ENCODE measurements at places on chromosomes 3 and 15.
A peak's percentile ranks its signal among the peaks of the same experiment; 100 is the strongest.

GRCh38 chr3:106438887-106439286, 570.1 kb upstream of the CBLB start:
- no peak for DNase-seq

DNA sequence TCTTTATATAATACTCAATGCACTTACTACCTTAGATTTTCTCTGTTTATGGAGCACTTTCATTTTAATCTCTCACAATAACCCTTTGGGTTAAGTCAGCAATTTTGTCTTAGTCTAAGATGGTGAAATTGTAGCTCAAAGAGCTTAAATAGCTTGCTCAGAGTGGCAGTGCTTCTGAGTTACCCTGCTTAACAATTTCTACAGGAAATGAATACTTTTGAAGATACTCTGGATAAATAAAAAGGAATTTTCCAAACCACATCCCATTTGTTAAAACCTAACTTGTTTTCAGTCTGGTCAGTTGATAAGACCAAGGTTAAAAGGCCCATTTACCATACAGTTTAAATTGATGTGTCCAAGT, 37.2 kb downstream of the HMG20A start:
- no peak for DNase-seq

DNA sequence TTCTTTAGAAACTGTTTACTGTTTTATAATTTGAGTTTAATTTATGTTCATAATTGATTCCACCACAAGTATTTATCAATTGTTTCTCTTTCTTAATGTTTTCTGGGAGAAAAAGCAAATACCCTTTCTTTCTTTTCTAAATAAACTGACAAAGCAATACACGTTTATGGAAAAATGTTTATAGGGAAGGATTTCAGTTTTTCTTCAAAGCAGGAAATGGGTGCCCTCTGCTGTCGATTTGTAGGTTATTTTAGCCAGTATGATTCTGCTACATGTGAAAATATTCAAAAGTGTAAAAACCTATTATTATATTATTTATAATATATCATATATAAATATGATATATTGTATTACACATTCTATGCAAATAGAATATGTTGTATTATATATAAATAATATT, 921.0 kb upstream of the ROBO1 start:
- DNase-seq: peak; percentile 3

DNA sequence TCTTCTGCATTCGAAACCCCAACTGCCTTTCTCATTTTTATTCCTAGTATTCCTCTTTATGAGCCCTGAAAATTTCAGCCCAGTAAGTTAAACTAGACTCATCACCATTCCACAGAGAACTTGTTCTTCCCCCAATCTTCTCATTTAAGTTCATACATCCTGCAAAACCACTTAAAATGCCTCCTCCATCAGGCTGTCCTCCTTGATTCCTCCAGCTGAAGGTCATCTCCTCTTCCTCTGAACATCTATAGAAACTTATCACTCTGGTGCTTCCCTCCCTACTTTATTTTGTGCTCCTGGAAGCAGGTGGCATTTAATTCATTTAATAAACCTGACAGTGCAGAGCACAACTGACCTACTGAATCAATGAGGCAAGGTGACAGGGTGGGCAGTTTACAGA, 38.3 kb downstream of the VGLL4 start:
- DNase-seq: no peak

DNA sequence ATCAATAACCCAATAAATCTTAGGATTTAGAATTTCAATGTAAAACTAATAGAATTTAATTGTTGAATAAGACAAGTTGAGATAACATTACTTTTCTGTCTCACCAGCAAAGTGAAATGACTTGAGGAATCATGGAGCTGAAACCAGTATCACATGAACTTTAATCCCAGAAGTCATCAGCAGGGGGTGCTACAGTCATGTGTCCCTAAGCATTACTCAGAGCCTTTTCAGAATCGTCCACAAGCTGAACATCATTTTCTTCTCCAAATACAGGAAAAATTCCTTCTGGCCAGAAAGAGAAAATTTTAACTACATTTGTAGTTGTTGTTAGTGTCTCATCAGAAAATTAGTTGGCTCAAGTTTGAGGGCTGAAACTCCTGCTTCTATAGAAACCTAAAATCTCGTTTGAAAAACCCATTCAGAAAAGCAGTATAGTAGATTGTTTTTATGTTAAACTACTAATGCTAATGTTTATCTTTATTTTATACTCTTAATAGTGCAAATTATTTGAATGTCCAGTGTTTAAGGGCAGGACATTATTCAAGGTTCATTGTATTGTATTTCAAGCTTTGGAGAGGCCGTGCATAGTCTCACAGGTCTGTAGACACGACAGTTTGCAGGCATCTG, 384.1 kb downstream of the PLOD2 start:
- DNase-seq: peak; percentile 12

- no peak for DNase-seq
Measured at GRCh38 chr3:41700155-41700554, 261.7 kb downstream of the ULK4 start.

DNA sequence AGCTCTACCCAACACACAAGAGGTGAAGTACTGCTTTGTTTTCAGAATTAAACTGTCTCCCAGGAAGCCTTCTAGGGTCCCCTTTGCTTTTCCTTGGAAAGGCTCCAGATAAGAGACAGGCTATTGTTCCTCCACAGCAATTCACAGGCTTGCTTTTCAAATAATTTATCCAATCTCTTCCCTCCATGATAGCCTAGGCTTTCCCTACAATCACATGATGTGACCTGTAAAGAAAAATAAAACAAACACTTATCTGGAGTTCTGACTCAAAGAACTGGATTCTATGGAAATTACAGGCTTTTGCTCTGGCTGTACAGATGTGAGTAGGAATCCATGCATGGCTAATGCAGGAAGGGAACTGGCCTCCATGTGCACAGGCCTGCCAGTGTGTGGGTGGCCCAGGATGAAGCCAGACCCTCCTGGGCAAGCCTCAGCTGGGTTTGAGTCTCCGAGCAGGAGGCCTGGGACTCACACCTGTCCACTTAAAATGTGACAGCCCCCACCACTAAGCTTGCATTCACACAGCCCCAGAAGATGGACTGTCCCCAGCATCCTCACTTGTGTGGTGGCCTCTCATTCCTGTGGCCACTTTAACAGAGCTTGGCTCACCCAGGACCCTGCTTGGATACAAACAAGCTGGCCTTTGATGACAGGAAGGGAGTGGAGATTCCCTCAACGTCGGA, 75.8 kb upstream of the LEKR1 start:
- DNase-seq: no peak

GRCh38 chr3:44678480-44679116, 30.1 kb downstream of the ZNF35 start:
- no peak for DNase-seq

DNA sequence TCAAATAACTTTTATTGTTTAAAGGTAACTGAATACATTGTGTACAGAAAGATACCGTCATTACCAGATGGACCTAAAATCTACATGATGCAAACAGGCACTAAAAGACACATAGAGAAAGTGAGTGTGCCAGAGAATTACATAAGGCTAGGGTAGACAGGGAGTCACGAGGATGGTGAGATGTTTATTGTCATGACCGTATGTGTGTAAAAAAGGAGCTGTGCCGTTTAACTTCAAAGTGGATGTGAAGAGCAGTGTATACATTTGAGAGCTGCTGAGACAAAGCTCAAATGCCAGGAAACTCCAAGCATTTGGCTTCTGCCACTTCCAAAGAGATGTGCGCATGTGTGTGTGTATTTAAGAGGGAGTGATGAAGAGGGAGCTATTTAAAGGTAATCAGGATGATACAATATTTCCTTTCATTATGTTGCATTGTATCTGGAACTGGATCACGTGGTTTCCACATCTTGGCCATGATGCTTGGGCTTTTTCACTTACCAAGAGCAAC, 51.4 kb upstream of the IGF1R start:
- DNase-seq: no peak

- no peak for DNase-seq
Measured at GRCh38 chr15:55859681-55860080, 116.7 kb upstream of the PRTG start.

GRCh38 chr15:49712162-49712561, 91.3 kb downstream of the DTWD1 start:
- no peak for DNase-seq

- DNase-seq: no peak
Measured at GRCh38 chr15:98935736-98936135, 71.9 kb downstream of the PGPEP1L start.

- DNase-seq: no peak
Measured at GRCh38 chr3:133512416-133513089, 60.9 kb upstream of the CDV3 start.

GRCh38 chr3:66066963-66067617, 28.4 kb upstream of the MAGI1 start:
- DNase-seq: no peak

DNA sequence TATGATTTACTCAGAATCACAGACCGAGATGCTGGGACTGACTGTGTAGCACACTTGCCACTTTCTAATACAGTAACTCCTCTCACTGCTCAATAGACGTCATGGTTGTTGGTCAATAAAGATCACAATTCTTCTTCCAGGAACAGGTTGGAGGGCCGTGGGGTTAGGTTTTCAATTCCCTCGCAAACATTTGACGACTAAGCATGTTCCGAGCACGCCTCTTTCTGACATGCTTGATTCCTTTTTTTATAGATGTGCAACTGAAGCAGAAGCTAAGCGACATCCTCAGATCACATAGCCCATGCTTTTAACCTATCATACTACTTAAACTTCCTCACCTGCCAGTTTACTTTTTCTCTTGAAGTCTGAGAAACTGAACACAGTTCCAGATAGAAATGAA, 61.0 kb downstream of the GRM7 start:
- DNase-seq: no peak

All from right renal pelvis (tissue), 4 donors.